ENCODE measurements at places on chromosomes 12 and 14.

- DNase-seq = no peak
These were observed 268.7 kb upstream of the PDE3A start for GRCh38 chr12:20099395-20100183.

DNA sequence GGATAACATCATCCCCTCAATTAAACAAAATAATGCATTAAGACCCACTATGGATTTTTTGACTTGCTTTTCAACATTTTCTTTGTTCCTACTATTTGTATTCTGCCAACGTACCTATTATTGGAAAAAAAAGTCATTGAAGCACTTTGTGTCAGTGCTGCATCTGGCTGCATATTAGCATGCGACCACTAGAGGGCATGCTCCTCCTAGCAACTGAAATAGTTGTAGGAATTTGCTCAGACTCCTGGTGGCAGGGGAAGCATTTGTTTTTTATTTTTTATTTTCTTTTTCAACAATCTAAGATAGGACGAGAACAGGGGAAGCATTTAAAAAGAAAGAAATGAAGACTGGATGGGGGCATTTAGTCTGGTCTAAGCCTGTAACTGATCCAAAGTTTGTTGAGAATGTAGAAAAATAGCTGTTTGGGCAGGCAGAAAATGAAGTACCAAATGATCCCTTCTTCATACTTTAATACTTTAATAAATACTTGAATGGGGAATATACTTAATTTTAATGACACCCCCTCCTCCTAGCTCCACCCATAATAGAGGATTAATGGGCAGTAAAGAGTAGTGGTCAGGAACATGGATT, 14.5 kb upstream of the CLEC4A start:
- DNase-seq = peak; percentile 82

DNA sequence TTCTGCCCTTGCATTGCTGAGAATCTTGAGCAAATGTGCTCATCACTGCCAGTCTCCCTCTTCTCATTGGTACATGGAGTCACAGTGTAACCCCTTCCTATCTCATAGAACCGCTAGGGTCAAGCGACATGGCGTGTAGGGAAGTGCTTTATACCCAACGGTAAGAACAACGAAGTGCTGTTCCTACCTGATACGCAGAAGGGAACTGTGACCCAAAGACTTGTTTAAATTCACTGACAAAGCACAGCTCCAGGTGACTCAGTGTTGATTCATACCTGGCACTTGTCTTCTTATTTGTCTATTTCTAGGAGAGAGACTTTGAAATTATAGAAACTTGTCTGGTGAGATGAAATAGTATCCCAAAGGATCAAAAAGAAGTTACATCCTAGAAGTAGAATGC, 53.7 kb downstream of the FBXL14 start:
- DNase-seq = no peak

DNA sequence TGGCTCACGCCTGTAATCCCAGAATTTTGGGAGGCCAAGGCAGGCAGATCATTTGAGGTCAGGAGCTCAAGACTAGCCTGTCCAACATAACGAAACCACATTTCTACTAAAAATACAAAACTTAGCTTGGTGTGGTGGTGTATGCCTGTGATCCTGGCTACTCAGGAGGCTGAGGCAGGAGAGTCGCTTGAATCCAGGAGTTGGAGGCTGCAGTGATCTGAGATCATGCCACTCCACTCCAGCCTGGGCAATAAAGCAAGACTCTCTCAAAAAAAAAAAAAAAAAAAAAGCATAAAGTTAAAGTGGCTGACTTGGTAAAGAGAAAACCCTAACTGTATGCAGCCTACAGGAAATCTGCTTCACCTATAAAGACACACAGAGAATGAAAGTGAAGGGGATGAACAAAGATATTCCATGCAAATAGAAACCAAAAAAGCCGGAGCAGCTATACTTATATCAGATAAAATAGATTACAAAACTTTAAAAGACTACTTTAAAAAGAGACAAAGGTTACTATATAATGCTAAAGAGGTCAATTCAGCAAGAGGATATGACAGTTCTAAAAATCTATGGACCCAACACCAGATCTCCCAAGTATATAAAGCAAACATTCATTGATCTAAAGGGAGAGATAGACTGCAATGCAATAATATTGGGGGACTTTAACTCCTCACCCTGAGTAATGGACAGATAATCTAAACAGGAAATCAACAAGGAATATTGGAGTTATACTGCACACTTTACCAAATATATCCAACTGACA, 4.1 kb downstream of the CLEC2B start:
- DNase-seq = no peak

DNA sequence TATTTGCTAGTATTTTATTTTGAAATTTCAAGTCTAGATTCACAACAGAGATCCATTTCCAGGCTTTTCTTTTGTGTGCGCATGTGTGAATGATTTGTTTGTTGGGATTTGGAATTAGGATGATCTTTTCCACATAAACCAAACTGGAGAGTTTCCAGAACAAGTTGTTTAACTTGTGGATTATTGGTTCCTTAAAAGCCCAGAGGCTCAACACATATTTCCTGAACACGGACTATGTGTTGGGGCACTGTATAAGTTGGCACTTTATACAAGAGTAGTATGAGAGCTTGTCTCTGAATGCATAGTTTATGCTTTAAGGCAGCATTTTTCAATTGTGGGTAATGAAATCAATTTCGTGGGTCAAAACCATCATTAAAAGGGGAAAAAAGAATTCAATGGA, 67.3 kb upstream of the FUT8 start:
- DNase-seq = no peak

GRCh38 chr14:64502887-64503433, 678 bp downstream of the ZBTB25 start:
- no peak for DNase-seq

GRCh38 chr12:6929466-6930452, 2.0 kb downstream of the ATN1 start:
- DNase-seq = no peak

- DNase-seq = no peak
These were observed 74.2 kb upstream of the BDKRB2 start for GRCh38 chr14:96130391-96130790.

GRCh38 chr12:89469361-89469760, 55.2 kb downstream of the GALNT4 start:
- DNase-seq = no peak

DNA sequence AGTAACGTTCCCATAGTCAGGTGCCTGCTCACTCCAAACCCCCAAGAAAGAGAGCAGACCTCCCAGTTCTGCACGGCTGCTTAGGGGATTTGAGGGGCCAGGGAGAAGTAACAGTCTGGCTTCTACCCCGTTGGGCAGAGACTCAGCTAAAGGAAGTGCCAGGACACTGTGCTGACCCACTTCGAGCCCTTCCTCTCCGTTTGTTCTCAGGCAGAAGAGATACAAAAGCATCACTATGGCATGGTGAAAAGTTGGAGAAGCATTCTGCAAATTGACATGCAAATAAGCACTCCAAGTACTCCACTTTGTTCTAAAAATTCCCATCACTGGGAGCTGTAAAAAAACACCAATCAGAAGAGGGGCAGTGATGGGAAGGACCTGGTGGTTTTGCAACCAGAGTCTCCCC, 239.1 kb downstream of the EGLN3 start:
- DNase-seq = no peak

- no peak for DNase-seq
These were observed 426.6 kb downstream of the ATP23 start for GRCh38 chr12:58368001-58368400.

DNA sequence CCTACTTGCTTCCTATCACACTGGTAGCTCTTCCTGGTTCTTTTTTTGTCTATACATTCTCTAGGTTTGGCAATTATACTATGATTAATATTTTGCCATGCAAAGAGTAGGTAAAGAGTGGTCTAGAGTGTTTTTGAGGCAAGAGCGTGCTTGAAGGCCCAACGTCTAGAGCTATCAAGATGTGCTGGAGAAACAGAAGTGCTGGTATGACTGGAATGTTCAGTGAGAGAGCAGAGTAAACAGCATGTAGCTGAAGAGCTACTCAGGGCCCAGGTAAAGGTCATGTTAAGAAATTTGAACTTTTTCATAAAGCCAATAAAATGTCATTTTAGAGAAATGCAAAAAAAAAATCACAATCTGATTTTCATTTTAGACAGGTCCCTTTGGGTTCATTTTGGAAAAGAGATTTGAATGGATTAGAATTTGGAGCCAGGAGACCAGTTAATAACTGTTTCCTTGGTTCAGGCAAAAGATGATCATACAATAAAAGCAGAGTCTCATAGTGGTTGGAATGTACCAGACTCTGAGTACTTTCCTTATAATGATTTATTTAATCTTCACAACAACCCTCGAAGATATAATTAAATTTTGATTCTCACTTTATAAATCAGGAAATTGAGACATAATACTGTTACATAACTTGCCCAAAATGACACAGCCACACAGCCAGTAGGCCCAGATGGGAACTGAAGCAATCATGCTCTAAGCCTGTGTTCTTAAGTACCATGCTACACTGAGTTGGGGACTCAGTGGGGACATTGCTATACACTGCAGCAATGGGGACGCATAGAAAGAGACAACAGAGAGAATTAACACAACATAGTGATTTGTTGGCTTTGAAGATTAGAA, 350.1 kb downstream of the NELL2 start:
- no peak for DNase-seq

DNA sequence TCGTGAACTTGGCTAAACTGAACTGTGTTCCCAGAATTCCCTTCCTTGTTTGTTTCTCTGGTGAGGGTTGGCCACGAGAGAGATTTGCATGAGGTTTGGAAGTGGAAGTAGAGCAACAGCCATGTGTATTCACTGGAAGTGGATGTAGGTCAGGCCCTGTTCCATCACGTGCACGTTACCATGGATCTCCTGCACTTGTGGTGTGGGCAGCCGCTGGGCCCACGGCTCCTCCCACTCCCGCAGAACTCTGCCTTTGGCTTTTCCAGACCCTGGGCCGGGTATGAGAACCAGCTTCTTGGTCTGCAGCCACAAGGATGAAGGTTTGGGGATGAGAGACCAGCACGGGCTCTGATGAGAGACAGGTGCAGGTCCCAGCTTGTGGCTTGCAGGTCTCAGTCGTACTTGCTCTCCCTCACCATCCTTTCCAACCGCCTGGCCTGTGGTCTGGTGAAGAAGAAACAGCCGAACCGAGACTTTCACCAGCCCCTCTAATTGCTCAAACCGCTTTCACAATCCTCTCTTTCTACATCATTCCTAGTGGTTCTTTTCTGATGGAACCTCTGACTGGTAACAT, 94.9 kb downstream of the DUSP16 start:
- peak; percentile 69 for DNase-seq
